ENCODE measurements at places on chromosomes 5 and 9. TPM values are rescaled to one million over a fixed set of nuclear protein-coding genes. Genes with fewer than 3 reads are reported as not detected.

GRCh38 chr5:35408146-35408545 is 177.9 kb upstream of the PRLR start:
- DNase-seq = no peak

GRCh38 chr9:106111039-106111730 is 416.8 kb downstream of the TMEM38B start:
- no peak for DNase-seq

The CCDC171 gene
- total RNA-seq = 1.7 TPM

GRCh38 chr9:38232895-38233294 is 159.6 kb upstream of the ALDH1B1 start:
- no peak for DNase-seq

The ICE1 gene
- 18.3 TPM for total RNA-seq

The ZDHHC11B gene
- 20.0 TPM for total RNA-seq

- DNase-seq = peak; percentile 73
Observed at GRCh38 chr9:14314424-14314928, 535 bp upstream of the NFIB start.

Data from left ventricle myocardium superior (tissue), 1 donor.